ENCODE measurements at places on chromosomes 13 and 19.

- peak; percentile 84 for DNase-seq
Measured at GRCh38 chr13:76019421-76020044, 383.4 kb downstream of the LMO7 start.

GRCh38 chr19:54339646-54340358 lies 840 bp upstream of the LILRA4 start:
- DNase-seq, result no peak

- peak; percentile 22 for DNase-seq
Measured at GRCh38 chr13:73168953-73169401, 110.2 kb downstream of the KLF5 start.

DNA sequence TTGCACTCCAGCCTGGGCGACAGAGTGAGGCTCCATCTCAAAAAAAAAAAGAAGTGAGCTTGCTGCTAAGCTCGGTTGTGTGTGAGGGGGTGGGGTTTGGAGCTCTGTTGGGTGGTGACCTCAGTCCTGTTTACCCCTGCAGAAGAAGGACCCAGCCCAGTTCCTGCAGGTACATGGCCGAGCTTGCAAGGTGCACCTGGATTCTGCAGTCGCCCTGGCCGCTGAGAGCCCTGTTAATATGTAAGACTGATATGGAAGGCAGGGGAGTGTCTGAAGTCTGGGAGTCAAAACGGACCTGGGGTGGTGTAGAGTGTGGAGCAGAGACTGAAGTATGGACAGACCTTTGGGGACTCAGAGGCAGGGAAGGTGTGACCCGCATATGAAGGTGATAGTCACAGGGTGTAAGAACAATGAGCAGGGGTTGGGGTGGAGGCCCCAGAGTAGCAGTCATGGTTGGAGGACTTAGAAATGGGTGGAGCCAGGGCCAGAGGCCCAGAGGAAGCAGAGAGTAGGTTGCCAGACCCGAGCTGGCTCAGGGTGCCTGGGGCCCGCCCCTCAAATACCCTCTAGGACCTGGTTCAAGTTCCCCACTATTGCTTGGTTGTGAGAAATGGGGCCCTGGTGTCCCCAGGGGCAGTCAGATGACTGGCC lies 13.2 kb downstream of the CLASRP start:
- DNase-seq, result no peak

DNA sequence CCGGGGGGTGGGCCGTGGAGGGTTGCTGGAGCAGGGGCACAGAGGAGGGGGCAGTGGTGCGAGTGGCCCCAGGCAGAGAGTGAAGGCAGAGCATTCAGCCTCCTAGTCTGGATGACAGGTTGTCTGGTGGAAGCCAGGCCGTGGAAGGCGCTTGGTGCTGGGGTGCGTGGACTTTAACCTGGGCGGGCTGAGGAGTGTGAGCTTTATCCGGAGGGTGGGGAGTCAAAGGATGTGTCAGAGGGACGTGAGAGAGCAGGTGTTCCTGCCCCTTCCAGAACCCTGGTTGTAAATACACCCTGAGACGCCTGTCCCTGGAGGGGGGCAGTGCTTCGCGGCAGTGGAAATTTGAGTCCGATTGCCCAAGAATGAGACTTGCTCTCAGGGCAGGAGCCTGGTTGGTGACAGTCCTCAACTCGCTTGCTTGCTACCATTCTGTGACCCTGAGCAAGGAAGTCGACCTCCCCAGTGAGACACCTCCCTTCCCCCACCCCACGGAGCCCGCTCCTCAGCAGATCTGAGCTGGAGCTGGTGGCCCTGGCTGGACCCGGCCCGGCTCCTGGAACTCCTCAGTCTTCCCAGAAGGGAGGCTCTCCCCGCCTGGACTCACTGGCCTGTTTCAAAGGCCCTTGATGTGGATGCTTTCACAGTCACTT lies 2.3 kb downstream of the SPPL2B start:
- peak; percentile 39 for DNase-seq

- no peak for DNase-seq
Measured at GRCh38 chr19:8640402-8641004, 10.1 kb downstream of the NFILZ start.

DNA sequence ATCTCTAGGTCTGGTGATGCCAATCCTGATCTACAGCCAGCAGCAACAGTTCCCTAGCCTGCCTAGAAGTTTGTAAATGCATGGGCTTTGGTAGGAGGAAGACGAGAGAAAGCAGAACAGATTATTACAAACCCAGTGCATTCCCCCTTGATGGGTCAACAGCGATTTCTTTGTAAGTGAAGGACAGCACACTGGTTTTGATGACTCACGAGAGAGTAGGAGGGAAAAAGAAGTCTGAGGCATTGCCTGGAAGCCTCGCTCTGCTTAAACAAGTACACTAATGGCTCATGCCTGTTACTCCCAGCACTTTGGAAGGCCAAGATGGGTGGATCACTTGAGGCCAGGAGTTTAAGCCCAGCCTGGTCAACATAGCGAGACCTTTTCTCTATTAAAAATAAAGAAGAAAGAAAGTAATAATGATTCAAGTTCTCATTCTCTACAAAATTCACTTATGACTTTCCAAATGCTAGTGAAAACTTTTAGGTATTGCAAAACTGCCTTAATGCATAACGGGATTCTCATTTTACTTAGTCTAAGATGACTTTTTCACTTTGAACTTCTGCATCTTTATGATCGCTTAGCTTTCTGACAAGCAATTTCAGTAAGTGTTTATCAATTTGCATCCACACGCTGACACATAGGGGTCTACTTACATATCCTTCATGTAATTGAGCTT lies 47.7 kb upstream of the USPL1 start:
- peak; percentile 72 for DNase-seq

DNA sequence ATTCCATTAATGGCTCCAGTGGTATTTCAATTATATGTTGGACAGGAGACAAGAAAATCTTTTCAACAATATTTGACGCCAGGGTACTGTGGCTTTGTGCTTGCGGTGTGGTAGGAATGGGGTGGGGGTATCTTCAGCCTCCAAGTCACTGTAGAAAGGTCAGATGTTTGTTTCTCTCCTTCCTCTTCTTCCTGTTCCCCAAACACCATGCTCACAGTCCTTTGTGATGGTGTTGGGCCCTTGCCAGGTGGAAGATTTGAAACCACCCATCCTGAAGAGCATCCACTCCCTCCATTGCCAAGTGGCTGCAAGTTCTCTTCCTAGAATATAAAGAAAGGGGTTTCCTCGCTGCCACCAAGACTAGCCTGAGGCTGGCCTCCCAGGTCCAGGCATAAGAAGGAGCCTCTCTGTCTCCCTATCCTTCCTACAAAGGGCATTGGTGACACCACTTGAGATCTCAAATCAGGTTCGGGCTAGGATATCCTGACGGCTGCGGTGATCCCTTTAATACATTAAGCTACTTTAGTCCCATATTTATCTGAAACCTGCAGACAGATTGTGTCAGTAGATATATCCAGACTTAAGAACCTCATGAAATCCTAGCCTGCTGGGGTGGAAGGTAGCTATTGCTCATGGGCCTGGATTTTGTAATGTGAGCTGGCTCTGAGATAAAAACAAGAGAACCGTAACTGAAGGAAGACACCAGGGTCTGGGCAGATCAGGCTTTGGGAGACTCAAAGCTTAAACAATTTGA lies 64.3 kb upstream of the SIAH3 start:
- DNase-seq, result peak; percentile 11

Measured in ELF-1 (cell line).